ENCODE measurements at places on chromosomes 5 and 9.

GRCh38 chr5:102668220-102668932 lies 86.7 kb upstream of the PAM start:
- DNase-seq: no peak

- DNase-seq: no peak
Measured at GRCh38 chr5:170297589-170298462, at the start of gene LCP2. LCP2 (minus strand) TSS chr5:170297777; CDS start chr5:170297611, 166 bp downstream.

GRCh38 chr9:16031971-16032370 lies 479.1 kb downstream of the CCDC171 start:
- DNase-seq: no peak

- DNase-seq: no peak
Measured at GRCh38 chr5:9654886-9655285, 24.7 kb upstream of the TAS2R1 start.

DNA sequence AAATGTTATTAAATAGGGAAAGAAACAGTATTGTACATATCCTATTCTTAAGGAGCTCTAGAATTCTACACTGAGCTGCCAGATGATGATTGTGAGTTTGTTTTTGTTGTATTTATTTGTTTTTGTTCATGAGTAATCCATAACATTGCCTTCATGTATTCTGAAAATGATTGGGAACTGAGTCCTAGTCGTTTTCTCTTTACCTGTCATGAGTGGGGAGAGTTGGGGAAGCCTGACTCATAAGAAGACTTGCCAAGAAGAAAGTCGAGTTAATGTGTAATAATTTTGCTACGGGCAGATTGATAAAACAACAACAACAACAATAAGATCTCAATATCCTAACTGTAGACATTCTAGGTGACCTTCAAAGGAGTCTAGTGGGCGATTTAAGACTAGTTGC lies 103.8 kb downstream of the ANKRD55 start:
- DNase-seq: no peak

DNA sequence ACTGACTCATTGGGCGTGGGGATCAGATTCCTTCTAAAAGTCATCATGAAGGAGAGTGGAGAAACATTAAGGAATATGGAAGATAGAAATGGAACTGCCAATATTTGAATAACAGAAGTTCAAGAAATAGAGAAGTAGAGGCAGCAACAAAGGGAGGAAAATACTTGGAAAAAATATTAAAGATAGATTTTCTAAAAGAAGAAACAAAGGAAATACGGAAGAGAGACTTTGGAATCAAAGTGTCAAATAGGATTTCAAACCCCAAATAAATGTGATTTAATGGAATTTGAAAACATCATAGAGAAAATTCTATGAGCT lies 605.1 kb upstream of the KLF4 start:
- no peak for DNase-seq

DNA sequence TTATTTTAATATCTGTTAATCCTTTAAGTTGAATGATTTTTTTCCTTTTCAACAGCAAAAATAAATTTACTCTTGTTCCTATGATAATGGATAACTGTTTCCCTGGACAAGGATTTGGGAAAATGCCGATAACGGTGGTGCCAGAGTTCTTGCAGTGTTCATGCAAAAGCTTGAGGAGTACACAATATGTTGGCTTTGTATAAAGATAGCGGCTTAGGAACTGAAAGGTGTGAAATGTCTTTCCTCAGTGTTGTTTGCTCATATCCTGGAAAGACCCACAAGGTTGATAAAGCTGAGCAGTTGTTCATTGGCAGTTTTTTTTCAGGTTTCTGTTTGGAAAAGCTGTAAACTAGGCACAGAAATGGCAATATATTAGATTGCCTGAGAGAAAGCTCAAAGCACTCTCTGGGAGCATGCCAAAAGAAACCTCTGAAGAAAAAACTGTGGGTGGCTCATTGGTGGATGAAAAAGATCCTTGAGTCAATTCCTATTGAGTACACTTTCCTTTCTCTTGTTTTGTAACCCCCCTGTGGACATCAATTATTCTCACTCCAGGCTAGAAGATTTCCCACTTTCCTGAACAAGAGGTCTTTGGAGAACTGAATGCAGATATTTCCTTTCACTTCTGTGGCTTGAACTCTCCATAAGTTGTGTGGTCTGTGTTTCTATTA lies 117.2 kb upstream of the RGMB start:
- no peak for DNase-seq

DNA sequence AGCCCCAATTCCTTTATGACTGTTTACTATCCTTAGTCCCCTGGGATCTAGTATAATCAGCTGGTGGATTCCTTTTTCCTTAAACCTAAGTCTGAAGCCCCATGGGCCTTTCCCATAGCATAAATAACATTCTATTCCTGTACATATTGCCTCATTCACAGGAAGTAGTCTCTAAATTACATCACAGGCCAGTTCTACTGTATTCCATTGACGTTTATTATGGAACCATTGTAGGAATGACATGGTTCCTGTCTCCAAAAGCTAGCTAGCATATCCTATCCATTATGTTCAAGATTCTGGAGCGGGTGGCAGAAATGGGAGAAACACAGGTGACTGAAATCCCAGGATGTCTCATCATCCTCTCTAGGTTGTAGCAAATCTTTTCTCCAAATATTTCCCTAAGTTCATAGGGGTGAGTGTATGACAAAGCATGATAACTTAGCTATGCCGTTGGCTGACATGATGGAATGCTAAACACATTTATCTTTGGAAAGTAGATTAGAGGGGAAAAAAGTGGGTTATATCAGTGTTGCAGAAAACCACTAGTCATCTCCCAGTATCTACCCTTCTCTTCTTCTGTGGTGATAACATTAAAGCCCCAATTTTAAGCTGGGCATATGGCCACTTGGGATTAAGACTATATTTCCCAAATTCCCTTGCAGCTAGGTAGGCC lies 140.1 kb downstream of the FGF1 start:
- no peak for DNase-seq

DNA sequence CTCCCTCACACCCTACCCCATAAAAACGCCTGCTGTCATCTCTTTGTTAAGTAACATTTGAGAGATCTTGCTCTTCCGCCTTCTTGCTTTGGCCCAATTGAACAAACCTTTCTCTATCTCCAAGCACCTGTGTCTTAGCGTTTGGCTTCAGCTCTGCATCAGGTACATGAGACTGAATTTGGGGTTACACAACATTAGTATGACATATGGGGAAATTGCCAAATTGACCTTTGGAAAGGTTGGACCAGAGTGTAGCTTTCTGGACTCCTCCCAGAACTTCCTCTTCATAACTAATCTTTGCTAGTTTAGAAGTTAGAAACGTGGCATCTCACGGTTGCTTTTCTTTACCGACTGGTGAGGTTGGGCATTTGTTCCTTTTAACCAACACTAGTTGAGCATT lies 3.5 kb upstream of the EXOSC3 start:
- DNase-seq: no peak

- DNase-seq: no peak
Measured at GRCh38 chr9:122374885-122375420, 4.1 kb downstream of the PTGS1 start.

- no peak for DNase-seq
Measured at GRCh38 chr9:14323985-14324650, 10.2 kb upstream of the NFIB start.

- DNase-seq: no peak
Measured at GRCh38 chr5:174301848-174302625, 256.5 kb downstream of the NSG2 start.

- no peak for DNase-seq
Measured at GRCh38 chr9:121388140-121388905, 18.3 kb upstream of the STOM start.

DNA sequence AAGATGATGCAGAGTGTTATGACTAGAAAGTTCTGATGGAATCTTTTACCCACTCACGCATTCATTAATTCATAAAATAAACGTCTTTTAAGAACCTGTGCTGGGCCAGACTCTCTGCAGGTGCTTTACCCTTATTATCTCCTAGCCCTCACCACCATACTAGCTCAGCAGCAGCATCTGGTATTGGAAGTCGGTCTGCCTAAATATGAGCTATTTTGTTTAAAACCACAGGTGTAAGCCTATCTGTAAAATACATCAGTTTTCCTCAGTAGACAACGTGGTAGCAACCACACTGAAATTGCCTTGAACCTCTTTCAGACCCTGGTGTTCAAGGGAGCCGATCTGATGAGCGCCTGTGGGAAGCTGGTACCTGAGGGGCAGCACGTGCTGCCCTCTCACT lies 69.4 kb downstream of the PPIC start:
- DNase-seq: no peak

DNA sequence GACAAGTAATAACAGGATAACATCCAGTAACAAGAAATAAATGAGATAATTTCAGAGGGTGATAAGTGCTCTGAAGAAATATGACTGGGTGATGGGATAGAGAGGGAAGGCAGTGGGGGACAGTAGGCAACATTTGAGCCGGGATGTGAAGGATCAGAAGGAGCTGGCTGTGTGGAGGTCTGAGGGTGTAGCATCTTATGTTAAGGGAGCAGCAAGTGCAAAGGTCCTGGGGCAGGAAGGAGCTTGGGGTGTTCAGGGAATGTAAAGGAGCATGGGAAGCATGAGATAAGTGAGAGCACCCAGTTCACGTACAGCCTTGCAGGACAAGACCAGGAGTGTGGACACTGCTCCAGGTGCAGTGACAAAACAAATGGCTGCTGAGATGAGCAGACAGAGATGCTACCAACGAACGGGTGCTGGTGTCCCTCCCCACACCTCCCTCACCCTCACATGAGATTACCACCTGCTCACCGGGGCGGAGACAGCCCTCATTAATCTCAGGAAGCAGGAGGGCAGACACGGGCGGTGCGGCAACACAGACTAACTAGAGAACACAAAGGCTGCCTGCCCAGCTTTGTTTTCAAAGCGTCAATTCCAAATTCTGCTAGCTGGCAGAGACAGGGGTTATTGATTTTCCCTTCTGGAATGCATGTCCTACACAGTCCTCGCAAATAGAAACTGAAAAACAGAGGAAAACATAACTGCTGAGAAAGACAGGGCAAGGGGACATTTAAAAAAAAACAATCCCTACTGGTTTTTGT lies 298.1 kb upstream of the PANK3 start:
- no peak for DNase-seq

DNA sequence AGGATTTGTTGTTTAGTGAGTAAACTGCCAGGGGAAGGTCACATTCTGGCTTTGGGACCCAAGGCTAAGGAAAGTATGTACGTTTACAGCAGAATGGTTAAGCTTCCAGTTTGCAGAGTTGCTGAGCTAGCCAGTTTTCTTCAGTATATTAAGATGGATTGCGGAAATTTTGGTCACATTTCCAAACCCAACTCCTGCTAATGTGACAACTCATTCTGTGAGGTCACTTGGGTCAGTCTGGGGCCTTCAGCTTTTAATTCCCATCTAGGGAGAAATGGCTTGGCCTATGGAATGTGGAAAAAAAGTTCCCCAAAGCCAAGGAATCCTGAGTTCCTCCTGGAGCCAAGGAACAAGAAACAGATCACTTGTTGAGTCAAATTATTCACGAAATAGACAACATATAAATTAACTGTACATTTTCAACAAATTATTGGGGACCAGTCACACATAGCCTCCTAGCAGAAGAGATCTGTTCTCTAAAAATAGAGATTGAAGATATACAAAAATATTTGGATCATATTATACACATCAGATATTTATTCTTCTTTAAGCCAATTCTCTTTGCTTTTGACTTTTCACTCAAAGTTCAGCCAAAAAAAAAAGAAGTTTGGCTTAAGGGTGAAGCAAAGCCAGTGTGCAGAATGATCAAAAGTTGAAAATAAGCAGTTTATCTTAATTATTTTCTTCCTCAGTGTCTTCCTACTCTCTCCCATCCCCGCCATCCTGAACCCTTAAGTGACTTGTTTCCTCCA lies 8.8 kb downstream of the KCNV2 start:
- DNase-seq: no peak

DNA sequence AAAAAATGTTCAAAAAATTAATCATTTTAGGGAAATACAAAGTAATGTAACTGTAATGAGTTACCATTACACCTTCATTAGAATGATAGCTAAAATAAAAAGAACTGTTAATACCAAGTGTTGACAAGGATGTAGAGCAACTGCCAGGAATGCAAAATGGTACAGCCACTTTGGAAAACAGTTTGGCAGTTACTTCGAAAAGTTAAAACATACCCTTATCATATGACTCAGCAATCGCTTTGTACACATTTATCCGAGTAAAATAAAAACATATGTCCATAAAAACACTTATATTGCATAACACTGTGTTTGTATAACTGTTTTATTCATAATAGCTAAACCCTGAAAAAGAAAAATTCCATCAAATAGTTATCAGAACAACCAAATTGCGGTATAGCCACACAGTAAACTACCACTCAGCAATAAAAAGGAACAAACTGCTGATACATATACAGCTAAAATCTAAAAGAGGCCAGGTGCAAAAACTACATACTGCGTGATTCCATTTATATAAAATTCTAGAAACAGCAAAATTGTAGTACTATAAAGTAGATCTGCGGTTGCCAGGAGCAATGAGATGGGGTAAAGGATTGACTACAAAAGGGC lies 61.7 kb downstream of the RFX3 start:
- no peak for DNase-seq

DNA sequence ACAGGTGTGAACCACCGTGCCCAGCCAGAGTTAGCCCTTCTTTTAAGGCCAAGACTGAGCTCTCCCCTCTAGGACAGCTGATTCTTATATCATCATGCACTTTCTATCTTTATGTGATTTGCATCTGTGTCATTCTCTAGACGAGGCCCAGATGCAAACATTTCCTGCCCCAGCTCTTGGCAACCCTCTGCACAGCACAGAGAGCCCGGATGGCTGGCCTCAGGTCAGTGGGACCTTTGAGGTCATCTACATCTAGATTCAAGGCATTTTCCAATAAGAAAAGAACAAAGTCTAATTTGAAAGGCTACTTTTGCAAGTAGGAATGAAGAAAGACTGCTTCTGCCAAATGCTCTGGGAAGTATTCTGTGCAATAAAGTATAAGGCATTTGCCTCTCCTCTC lies 109.0 kb upstream of the DAB2 start:
- DNase-seq: no peak

- no peak for DNase-seq
Measured at GRCh38 chr9:132244582-132245455, 83.0 kb downstream of the NTNG2 start.

DNA sequence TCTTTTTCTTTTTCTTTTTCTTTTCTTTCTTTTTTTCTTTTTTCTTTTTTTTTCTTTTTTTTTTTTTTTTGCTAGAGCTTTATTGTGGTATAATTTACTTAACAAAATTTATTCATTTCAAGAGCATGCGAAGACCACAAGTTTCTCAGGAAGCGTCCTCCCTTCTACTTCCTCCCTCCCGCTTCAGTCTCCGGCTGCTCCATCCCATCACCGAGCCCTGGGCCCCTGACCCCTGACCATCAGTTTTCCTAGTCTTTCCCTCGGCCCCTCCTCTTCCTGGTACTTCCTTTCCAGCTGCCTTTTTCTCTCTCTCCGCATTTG lies 34.7 kb downstream of the C9orf152 start:
- no peak for DNase-seq

GRCh38 chr5:79032031-79032695 lies 37.3 kb downstream of the DMGDH start:
- DNase-seq: no peak

DNA sequence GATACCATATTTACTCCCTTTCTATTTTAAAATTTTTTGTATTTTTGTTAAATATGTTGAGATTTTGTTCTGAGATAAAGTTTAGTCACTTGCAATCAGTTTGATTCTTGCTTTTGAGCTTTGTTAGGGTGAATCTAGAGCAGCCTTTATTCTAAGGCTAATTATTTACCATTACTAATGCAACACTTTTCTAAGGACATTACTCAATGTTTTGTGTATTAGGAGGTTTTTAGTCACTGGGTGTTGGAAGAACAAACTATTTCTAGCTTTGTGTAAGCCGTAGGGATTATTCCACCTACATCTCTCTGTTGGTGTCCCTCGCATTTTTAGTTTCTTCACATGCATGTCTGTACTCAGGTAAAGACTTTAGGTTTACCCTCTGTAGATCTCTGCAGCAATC lies 379.5 kb upstream of the CD180 start:
- DNase-seq: no peak
